Stimulated activated CD4-positive, alpha-beta T cell treated with anti-CD3 and anti-CD28 coated beads, Interleukin-15, amount 100 ng/mL, for 48 hours (primary cell): ENCODE measurements at places on chromosomes 2 and 18.

DNA sequence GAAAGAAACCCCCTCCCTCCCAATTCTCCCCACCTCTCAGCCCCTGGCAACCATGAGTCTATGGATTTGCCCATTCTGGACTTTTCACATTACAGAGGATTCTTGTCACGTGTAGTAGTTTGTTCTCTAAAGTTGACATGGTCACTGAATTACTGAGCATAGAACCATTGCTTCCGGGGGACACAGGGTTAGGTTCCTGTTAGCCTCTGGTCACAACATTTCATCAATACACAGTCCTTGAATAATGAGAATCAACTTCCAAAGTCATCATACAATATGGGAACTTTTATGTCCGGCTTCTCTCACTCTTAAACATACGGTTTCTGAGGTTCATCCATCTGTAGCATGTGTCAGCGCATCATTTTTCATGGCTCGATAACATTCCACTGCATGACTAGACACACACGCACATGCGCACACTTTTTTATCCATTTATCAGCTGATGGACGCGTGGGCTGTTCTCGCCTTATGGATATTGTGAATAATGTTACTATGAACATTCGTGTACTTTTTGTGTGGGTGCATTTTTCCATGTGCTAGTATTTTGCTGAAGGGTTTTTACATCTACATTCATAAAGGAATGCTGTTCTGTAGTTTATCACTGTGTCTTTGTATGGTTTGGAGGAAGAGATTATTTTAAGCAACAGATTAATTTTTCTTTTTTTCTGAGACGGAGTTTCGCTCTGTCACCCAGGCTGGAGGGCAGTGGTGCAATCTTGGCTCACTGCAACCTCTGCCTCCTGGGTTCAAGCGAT lies 48.1 kb downstream of the PARD6G start:
- DNase-seq: no peak

DNA sequence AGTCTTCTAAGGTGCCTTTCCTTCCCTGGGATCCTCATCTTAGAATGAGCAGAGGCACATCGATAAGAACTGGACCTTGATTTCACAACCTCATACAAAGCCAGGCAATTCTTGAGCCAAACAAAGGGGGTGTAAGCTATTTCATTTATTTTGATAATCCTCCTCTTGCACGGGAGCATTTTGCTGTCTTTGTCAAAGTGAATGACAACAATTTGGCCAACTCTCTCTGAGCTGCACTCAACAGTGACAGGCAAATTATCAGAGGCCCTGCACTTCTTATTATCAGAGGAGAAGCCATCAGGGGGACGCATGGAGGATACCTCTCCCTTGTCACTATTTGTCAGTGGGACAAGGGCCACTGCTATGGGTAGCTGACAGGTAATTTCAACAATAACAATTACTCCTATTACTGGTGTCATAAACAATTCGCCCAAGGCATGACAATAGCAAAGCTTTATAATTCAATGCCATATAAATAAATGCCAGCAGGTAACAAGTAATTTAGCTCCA lies 260.4 kb downstream of the MEIS1 start:
- DNase-seq: no peak

DNA sequence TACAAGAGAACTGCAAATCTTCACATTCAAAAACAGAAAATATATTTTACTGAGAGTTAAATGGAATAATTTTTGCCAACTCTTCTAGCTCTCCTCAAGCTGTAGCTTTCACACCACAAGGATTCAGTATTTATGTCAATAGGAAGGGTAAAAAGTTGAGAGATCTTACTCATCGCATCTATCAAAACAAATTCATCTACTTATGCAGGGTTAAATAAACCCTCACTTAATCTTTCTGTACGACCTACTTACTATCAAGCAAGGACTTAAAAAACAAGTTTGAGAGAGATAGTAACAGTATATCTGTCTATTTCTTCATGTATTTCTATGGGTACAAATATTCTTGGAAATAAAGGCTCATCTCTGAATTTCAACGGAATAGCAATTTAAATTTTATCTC lies 35.5 kb downstream of the SIGLEC15 start:
- DNase-seq: no peak

DNA sequence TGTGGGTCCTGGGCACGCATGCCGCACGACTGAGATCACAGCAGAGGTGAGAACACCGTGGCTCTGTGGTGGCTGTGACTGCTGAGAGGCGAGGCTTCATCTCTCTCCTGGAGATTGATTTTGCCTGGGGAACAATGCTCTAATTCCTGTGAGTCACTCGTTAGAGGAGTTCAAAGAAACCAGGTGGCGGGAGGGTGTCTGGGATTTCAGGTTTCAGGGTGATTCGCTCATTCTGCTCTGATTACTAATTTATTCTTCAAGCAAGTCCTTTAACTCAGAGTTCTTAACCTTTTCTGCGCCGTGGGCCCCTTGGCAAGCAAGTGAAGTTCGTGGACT lies 56.3 kb downstream of the GLI2 start:
- no peak for DNase-seq

GRCh38 chr2:100365434-100365833 lies 43.1 kb upstream of the LONRF2 start:
- no peak for DNase-seq

- DNase-seq: no peak
These were observed 90.3 kb downstream of the C1QL2 start for GRCh38 chr2:119068154-119068725.

DNA sequence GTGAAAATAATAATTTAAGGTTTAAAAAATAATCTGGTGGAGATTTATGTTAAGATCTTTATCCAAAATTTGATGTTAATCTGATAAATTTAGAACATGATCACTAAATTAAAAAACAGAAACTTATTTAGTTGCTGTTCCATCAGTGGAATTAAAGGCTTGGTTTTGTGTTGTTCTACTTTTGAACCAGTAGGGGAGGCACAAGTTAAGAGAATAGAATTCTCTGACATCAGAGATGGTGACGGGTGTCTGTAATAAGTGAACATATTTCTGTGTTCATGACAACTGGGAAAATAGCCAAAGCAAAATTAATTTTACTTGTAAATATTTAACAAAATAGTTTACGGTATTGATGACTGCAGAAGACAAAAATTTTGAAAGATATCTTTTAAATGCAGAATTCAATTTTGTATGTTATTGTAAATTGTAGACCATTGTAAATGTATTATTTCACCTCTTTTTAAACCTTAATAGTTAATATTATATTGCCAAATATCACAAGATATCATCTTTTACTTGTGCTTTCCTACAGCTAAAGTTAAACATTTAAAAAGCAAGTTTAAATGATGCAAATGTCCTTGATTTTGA lies 106.0 kb downstream of the UBR3 start:
- no peak for DNase-seq

DNA sequence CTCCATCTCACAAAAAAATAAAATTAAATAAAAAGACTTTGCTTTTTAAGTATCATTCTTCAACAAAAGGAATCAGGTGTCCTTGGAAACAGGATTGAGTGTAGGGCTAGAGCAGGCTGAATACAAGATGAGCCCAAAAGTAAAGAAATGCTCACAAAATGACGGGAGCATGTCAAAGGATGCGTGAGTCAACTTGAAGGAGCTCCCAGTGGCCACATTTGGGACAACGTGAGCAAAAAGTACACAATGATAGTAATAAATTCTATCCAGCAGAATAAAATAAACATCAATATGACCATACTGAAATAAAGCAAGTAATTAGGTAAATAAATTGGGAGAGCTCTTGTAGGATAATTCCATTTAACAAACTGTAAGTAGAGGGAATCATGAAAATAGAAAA lies 220.7 kb downstream of the PHLPP1 start:
- DNase-seq: no peak

DNA sequence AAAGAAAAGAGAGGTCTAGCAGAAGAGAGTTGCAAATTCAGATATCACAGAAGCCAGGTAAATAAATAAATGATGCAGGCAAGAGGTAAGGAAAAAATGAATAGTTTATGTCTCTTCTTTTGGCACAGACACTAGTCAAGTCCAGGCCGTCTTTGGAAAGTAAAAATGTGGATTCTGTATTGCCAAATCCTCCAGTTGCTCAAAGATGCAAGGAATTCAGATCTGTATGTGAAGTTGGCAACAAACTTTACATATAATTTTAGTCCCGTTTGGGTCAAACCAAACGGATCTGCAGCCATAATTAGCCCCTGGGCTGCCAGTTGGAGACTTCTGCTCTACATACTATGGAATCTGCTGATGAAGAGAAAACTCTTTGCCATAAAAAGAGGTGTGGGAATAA lies 200.5 kb upstream of the RND3 start:
- no peak for DNase-seq

GRCh38 chr2:85394261-85394681 lies 15.9 kb downstream of the CAPG start:
- DNase-seq: no peak

GRCh38 chr2:121173112-121173511 lies 111.9 kb downstream of the TFCP2L1 start:
- no peak for DNase-seq

DNA sequence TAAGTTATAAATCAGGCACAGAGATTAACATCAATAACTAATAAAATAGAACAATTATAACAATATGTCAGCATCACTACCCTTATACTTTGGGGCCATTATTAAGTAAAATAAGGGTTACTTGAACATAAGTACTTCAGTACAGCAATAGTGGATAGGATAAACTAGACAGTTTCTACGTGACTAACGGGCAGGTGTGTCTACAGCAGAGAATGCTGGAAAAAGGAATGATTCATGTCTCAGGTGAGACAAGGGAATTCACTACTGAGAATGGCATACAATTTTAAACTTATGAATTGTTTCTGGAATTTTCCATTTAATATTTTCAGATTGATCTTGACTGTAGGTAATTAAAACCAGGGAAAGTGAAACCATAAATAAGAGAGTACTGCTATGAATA lies 5.5 kb downstream of the WDR75 start:
- DNase-seq: no peak

GRCh38 chr2:42960842-42961180 lies 168.4 kb upstream of the HAAO start:
- DNase-seq: no peak

DNA sequence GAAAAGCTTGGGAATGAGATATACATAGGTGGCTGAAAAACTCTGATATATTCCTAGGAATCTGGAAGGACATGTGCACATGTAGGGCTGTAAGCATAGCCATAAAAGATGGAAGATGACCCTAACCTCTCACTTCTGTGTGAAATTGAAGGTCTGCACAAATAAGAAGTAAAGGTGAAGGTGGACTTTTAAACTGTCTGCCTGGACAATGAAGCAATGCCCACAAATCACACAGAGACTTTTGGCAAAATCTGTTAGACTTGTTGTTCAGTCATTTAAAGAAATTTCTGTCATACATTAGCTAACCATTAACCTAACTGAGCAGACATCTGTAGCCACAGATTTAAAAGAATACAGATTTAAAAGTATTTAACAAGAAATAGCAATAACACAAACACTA lies 65.3 kb upstream of the CCDC178 start:
- no peak for DNase-seq

DNA sequence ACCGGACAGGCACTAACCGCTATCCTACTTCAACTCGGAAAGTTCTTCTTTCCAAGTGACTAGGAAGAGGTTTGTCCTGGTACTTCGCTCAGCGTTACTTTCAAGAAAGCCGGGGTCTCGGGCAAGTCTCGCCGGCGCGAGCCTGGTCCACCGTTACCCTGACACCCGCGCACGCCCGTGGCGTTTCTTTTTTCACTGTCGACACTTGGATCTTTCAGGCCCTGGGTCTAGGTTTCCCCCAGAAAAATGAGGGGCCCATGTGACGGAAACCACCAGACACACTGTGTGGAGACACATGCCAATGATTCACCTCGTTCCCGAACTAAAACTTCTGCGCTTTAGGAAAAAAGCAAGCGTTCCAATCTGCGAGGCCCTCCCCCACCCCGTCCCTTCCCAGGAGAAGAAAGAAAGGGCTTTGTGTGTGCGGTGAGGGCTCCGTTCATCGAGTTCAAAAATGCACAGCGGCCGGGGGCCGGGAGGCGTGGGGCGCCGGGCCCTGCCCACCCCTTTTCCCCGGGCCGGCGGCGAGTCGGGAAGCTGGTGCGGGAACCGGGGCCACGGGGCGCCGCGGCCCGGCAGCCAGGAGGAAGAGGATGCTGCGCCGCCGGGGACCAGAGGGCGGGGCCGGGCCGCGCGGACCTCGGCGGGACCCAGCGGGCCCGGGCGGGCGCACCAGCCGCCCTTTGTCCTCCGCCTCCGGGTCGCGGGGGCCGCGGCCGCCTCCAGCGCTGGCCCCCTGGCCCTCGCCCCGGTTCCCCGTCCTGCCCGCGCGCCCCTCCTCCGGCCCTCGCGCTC lies 2.6 kb downstream of the ZNF521 start:
- DNase-seq: no peak

DNA sequence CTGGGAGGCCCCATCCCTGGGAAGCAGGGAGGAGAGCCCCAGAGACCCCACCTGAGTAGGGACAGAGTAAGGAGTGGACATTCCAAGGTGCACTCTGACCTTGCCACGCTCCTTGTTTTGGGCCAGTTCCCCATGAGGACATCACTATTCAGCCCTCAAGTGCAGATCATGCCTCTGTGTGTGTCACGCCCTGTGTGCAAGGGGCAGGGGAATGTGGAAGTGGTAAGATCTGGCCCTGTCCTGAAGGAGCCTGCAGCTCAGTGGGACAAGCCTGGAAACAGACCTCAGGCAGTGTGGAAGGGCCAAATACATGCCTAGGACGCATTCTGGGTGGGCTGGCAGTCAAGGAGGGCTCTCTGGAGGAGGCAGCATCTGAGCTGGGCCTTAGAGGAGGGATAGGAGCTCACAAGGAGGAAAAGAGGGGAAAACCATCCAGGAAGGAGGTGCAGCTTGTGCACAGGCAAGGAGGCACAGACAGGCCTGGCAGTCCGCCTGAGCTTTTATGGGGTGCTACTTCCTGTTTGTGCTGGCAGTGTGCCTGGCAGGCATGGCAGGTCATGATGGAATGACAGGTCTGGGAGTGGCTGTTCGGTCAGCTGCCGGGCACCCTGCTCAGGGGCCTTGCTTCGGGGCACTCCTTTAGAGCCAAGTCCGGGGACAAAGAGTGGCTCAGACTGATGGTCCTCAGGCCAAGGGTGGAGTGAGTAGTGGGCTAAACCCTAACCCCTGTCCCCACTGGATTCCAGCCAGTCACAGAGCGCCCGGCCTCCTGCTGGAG lies 3.3 kb downstream of the KLHL30 start:
- DNase-seq: no peak

DNA sequence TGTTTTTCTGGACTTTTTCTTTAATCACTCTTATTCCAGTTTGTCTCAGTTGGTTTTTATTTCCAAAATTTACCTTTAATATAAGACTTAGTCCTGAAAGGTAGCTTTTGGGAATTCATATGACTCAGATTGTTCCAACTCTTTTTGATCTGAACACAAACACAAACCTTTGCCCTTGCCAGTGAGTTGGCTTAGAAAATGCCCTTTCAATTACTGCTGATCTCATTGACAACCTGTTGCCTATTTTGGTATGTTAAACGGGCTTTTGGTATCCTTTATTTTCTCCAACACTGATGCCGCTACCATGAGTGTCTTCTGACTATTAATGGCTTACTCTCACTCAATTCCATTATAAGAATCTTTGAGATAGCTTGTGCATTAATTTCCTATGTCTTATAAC lies 143.4 kb downstream of the GULP1 start:
- DNase-seq: no peak

DNA sequence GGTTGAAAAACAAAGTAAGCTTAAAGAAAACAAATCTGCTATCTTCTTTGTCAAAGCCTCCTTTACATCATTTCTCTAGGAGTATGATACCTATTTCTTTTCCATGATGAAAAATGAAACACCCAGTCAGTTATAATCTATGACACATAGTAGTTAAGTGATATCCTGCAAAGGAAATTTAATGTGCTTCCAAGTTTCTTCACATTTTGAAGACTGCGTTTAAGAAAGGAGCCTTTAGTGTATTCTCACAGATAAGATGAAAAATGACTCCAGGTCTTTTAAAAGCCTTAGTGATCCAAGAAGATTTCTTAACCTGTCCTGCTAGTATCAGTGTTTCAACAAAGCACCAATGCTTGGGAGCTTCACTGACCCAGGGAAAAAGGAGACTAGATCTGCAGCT lies 356.7 kb downstream of the CCDC85A start:
- no peak for DNase-seq
